ENCODE measurements at places on chromosomes 11 and 22.

- no peak for DNase-seq
These were observed 390 bp downstream of the CTSW start for GRCh38 chr11:65880027-65880426.

- DNase-seq: no peak
These were observed 67.7 kb downstream of the THAP12 start for GRCh38 chr11:76313271-76313670.

- DNase-seq: no peak
These were observed 12.1 kb downstream of the DCUN1D5 start for GRCh38 chr11:103079833-103080232.

- no peak for DNase-seq
These were observed 23.7 kb upstream of the SLC36A4 start for GRCh38 chr11:93221539-93221938.

DNA sequence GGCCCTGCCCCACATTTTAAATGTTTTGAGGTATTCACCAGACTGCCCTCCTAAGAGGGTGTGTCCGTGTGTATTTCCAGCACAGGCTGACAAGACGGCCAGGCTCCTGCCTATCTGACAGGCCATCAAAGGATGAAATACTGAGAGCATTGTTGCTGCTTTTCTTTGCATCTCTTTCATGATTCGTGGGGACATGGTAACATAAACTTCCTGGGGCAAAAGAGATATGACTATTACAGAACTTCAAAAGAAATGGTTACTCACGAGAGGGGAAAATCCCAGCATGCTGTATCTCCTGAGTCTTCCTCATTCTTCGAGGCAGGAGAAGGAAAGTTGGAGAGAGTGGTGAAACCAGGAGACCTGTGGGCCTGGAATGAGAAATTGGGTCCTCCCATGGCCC lies 10.3 kb upstream of the BIK start:
- no peak for DNase-seq

DNA sequence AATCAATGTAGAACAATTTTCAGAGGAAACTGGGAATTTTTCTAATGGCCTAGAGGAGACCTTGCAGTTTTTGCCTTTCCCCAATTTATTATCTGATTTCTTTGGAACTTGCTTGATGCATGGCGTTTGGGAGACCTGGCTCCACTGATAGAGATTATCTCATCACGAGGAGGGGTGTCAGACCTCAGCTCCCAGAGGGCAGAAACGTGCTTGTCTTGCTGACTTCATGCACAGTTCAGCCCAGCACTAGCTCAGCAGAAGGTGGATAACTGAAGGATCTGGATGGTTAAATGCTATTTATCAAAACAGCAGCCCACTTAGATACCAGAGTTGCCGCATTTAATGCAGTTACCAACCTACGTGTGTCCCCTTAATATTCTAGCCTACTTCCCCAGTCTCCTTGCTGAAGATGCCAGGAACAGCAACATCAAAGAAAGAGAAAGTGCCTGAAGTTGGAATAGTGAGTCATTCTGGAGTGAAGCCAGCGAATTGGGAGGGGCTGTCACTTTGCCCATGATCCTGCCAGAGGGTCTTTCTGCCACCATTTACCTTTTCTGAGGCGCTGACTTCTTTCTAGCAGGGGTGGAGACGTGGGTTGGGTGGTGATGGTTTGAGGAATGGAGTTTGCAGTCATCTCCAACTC lies 133.5 kb upstream of the CADM1 start:
- no peak for DNase-seq

- no peak for DNase-seq
These were observed 11.8 kb downstream of the GAB2 start for GRCh38 chr11:78405805-78406204.

DNA sequence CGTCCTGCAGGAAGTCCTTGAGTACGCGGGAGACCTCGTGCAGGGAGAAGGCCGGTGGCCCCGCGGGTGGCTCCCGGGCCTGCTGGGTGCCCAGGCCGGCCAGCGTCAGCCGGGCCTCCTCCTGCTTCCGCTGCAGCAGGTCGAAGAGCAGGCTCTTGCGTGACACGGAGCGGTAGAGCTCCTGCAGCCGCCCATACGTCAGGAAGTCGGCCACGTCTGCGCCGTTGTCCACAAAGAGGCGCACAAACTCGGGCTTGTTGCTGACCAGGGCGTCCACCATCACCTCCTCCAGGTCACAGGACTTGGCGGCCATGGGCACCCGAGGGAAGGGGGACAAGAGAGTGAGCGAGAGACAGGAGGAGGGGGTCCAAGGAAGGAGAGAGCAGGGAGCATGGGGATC lies 14.6 kb downstream of the TSSC4 start:
- no peak for DNase-seq

All from LNCaP clone FGC (cell line).